A673 (cell line): ENCODE measurements at places on chromosomes 12 and 14. TPM values are rescaled to one million over a fixed set of nuclear protein-coding genes. Genes with fewer than 3 reads are reported as not detected.

Gene MRPS35
- total RNA-seq: 62.9 and 65.9 TPM in 2 replicates

Gene BICD1
- 45.4 and 50.2 TPM in 2 replicates for total RNA-seq

Gene GLI1
- 22.4 and 22.6 TPM in 2 replicates for total RNA-seq

Gene KERA
- total RNA-seq: not detected in 2 replicates
